SK-N-SH treated with all-trans-retinoic acid at 6 μM for 48 hours (cell line): ENCODE measurements at places on chromosomes 3 and 15.

DNA sequence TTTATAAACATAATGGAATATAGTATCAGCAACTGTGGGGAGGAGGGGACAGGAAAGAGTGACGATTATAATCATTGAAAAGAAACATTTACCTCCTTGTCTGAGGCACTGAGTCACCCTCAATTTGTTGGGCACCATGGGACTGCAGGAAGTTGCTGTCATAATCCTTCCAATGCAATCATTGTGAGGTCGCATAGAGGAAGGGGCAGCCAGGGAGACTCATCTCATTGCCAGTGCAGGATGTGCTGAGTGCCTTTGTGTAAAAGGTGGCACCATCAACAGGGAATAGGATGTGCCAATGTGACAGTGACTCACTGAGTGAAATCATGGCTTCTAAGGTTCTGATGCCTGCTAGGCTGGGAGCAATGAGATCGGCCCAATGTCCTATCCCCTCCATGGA lies 300.4 kb upstream of the ADAMTS9 start:
- ATAC-seq = peak; percentile 57

DNA sequence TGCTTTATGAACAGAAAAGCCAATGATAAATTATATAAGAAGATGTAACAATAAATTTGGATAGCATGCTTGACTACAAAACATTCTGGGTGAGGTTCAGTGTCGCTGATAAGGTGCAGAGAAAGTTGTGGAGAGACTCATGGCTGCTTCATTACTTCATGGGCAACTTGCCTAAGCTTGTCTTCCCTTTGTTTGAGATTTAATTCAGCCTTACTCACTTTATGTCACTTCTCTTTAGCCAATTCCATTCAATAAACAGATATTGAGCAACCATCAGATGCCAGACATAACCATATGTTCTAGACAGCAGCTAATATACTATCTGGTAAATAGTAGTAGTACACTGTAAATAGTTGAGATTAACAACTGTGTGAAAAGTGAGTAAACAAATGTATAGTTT lies 401.5 kb upstream of the FRG2C start:
- ATAC-seq = no peak

DNA sequence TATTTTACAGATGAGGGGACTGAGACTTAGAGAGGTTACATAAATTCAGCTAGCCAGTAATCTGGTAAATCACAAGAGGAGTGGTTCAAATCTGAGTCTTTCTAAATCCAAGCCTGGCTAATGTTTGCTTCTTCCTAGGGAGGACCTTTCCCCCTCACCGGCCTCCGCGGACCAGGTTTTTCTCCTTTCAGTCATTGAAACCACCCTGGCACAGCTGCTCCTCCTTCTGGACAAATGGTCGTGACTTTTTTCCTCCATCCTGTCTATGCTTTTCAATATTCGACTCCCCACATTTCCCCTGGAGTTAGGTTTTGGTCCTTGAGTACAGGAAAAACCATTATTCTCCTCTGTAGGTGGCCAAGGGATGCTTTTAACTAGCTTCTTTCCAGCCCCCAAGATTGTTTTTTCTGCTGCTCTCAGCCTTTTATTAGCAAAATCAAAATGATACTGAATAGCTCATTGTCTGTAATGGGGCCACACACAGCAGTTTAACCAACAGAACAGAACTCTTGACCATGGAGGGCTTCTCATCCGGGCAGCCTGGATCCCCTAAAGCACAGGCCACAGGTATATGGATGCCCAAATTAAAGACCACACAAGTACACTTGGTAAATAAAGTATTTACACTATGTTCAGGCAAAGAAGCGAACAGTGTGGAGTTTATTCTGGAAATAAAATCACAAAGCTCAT lies 85.9 kb upstream of the KLHL25 start:
- no peak for ATAC-seq

GRCh38 chr15:63890617-63891016 lies 56.9 kb upstream of the HERC1 start:
- no peak for ATAC-seq

DNA sequence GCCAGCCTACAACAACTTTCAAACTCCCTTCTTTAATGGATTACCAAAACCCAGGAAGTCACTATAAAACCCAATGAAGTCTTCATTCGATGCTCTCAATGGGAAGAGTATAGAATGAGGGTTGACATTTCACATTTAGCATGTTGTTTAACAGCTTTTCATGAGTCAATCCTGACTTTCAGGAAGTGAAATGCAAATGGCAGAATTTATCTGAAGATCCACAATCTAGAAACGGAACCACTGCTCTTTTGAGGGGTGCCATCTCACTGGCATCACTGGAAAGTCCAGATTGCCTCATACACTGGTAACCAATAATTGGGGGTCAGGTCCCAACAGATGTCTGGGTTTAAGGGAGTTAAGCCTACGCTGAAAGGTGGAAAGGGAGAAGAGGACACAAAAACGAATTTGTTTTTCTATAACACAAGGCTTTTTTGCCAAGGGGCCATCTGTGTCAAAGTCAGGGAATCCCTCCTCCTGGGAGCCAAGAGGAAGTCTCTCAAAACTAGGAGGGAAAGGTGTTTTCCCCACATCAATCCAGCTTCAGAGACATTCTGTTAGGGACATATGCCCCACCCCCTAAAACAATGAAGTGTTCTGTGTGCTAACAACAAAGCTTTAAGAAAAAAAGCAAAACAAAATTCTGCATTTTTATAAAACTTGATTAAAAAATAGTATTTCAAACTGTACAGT lies 12.0 kb upstream of the ATP1B3 start:
- ATAC-seq = no peak

DNA sequence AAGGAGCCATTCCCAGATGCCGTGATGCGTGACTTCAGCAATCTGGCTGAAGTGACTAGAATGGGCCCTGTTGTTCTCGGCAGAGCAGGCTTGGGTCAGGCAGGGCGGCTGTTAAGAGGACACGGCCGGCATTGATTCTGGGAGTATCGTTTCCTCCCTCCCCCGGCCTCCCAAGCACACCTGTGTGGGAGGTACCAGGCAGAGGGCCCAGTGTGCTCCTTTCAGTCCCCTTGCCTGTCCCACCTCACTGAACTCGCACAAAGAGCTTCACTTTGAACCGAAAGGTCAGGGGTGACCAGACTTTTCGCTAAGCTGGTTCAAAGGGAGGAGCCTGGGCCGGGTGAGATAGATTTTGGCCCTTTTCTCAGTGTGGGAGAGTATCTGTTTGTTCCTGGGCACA lies 92.7 kb downstream of the CEMIP start:
- ATAC-seq = no peak

DNA sequence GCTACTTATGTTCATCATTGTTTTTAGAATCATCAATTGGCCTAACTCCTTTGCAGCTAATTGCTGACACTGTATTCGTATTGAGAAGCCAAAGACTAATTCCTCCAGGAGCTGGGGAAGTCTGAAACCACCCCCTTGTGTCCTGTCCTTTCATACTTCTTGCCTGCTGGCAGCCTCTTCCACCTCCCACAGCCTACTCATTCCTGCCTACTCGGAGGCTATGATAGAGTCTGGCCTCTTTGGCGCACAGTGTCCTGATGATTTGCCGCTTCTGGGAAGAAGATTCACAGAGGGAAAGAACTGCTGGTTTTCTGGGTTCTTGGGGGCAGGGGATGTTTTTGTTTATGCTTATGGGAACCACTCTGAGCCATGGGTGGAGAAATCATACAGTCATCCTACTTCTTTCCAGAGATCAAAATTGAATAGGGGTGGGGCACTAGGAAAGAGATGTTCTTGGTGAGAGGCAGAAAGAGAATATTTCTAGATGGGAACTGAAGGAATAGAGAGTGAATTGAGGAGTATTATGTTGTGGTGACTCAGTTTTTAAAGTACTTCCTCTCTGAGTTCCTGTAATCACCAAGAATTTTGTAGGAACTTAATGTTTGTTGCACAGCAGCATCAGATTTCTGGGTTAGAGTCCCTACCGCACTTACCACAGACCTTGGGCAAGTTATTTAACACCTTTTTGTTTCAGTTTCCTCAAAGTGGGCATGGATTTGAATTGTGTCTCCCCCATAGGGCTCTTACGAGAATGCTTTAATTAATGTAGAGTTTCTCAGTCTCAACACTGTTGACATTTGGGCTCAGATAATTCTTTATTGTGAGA lies 22.1 kb upstream of the SCAANT1 start:
- no peak for ATAC-seq

GRCh38 chr3:128992926-128993460 lies 883 bp downstream of the CFAP92 start:
- no peak for ATAC-seq

GRCh38 chr15:65027593-65027992 lies 1.8 kb downstream of the MTFMT start:
- ATAC-seq = no peak

DNA sequence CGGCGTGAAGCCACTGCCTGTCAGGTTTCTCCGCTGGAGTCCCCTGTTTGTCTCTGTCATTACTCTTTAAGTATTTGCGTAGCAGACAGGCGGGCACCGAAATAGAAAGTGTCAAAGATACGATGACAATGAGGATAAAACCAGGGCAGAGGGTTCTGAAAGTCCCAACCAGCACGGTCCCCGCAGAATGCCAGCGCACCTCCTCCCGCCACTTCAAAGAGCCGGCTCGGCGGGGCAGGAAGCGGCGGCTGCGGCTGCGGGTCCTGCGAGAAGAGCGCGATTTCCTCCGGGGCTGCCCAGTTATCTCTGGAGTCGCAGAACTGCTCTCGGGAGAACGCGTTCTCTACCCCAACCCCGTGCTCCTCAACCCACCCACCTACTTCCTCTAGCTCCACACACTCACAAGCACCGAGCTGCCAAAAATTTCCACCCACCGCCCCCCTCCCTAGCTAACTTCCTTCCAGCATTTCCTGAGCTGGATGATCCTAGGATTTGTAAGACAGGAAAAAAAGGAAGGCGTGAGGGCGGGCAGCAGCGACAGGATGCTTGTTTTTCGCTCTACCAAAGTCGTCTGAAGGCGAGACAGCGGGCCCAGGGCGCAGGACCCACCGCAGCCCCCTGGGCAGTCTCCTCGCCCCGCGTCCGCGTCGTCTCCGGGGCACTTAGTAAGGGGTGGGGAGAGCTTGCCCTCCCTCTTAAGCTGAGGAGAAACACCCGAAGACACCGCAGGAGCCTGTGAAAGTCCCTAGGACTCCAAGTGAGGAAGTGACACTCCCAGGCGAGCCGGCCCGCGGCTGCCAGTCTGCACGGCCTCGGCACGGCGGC lies at the start of gene ARHGAP31:
TSS of gene ARHGAP31 (plus strand) at position 513 of the 825 bp plus-strand sequence. CDS start 522 bp downstream, outside the sequence.
- peak; percentile 74 for ATAC-seq

GRCh38 chr15:90530250-90531051 lies 728 bp downstream of the CRTC3 start:
- ATAC-seq = peak; percentile 67

DNA sequence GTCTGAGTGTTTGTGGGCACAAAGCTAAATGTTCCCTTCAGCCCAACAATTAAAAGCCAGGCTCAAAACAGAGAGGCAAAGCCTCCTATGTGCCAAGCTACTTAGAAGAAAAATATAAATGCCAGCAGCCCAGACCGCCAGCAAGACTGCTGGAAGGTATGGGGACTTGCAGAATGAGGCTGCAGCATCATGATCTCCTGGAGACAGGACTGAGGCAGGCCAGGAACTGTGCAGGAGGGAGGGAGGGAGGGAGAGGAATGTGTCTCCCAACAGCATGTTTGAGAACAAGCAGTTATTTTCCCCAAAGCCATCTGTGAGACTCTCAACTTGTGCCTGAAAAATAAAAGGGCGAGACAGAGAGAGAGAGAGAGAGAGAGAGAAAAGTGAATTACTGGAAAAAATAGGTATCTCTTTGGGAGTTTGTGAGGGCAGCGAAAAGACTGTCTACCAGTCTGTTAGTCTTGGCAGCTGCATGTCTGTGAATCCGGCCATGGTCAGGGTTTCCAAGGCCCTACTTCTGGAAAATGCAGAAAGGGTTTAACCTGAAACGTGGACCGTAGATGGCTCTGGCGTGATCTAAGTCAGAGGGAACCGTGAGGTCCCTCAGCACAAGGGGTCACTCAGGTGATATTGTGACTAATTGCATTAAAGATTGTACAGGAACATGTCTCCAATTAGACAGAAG lies 139.7 kb upstream of the COL8A1 start:
- ATAC-seq = peak; percentile 82

DNA sequence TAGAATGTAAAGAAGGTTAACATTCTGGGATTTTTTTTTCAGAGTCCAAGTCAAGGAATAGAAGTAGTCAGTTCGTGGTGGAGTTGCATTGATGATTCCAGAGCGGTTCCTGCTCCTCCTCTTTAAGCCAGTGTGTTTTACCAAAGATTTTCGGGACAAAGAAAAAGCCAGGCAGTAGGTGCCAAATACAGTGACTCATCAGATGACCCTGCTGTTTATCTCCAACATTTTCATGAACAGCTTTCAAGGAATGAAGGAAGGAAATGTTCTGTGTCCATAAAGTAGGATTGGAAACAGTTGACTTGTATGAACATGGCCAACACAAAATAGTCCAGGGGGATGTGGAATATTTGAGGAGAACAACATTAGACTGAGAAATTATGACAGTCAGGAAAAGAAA lies 142.4 kb upstream of the TMC3 start:
- ATAC-seq = no peak

GRCh38 chr3:49602877-49603411 lies 48.7 kb downstream of the BSN start:
- ATAC-seq = no peak

DNA sequence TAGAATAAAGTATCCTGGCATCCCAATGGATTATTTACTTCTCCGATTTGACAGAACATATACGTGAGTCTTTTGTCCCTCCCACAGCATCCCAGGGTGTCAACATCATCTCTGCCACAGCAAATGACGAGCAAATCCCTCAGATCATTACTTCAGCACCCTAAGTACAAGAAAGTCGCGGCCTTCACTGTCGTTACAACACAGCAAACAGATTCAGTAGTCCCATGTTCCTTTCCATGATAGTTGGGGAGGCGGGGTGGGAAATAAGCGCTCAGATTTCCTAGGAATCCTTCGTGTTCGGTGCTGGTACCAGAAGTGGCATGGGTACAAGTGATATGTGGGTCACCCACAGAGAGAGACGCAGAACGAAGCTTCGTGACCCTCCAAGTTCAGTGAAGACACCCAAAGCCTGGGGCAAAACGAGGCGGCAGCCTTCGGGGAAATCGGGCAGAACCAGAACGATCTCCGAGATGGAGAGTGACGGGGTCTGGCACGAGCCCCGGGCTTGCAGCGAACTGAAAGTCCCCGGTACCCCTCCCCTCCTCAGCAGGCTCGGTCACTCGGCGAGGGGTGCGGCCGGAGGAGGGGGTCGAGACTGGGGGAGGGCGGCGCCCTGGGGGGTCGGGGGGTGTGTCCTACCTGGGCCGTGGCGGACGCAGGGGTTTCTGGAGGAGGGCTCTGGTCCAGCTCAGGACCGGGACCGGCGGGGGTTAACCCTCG lies 619 bp downstream of the TTBK2 start:
- peak; percentile 33 for ATAC-seq

DNA sequence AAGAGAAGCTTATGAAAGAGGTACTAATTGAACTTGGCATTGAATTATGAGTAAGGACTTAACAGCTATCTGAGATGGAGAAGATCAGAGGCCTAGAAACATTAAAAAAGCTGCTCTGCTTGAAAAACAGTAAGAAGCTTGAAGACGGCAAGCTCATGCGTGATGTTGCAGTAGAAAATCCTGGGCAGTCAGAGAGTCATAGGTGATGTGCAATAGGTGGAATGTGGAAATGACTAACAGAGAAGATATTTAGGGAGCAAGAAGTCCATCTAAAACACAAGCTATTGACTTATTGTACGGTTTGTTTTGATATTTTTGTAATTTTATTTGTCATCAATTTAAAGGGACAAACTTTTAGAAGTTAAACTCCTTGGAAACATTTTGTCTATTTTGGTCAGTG lies 1101.4 kb downstream of the ROBO2 start:
- ATAC-seq = no peak

- peak; percentile 97 for ATAC-seq
These were observed 27.0 kb upstream of the SFMBT1 start for GRCh38 chr3:53072653-53073552.
